Kidney capillary endothelial cell (primary cell): ENCODE measurements at places on chromosomes 12 and 14.

DNA sequence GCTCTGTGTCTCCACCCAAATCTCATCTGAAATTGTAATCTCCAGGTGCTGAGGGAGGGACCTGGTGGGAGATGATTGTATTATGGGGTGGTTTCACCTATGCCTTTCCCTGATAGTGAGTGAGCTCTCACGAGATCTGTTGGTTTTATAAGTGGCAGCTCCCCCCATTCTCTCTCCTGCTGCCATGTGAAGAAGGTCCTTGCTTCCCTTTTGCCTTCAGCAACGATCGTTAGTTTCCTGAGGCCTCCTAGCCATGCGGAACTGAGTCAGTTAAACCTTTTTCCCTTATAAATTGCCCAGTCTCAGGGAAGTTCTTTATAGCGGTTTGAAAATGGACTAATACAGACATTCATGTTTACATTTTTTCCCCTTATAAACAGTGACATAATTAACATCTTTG, 36.1 kb downstream of the PELI2 start:
- no peak for DNase-seq

DNA sequence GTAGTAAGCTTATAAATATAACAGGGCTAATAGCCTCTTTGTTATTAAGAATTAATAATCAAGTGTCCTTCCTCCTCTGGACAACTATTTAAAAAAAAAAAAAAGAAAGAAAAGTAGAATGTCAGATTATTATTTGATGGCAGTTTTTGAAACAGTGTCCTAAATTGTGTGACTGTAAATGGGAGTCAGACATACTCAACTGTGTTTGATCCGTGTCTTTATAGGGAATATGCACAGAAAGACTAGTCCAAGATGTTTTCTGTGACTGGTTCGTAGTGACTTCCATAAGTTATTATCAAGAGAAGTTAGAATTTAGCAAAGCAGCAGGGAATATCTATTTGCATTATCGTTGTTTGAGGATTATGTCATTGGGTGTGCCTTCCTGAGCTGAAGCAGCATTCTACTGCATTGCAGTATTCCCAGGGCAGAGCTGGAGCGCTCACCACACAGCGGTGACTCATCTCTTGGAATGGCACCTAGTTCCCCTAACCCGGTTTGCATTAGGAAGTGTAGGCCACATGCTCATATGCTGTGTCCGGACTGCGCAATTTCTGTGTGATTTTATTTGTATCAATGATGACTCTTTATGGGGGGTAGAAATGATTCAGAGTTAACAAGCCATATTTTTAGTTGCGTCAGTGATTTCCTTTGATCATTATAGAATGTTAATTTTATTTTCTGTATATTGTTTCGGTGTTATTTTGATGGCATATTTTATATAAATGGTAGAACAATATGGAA, 7.9 kb downstream of the DYNC1H1 start:
- peak; percentile 99 for DNase-seq

- DNase-seq = no peak
These were observed 3.9 kb downstream of the HOXC5 start for GRCh38 chr12:54036620-54037359.

- DNase-seq = peak; percentile 93
These were observed at the start of gene CTDSP2 for GRCh38 chr12:57846577-57847319. CTDSP2 (minus strand) TSS chr12:57846729; CDS start chr12:57846435, 294 bp downstream.

DNA sequence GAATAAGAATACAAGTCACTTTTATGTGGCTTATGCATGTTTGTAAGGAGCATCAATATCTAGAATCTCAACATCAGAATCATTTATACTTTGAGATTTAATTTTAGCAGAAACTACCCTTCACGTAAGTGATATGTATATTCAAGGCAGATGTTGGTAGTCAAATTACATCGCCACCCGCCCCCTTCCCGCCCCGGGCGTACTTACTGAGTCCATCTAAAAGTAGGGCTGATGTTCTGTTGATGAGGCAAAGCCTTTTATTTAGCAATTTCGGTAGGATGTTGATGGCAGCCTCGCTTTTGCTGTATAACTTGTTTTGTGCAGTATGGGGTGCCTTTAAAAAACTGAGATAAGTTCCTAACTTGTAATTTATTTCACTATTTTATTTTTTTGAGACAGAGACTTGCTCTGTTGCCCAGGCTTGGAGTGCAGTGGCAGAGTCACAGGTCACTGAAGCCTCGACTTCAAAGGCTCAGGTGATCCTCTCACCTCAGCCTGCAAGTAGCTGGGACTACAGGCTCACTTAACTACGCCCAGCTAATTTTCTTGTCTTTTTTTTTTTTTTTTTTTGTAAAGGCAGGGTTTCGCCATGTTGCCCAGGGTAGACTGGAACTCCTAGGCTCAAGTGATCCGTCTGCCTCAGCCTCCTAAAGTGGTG, 30.8 kb downstream of the KTN1 start:
- DNase-seq = no peak

DNA sequence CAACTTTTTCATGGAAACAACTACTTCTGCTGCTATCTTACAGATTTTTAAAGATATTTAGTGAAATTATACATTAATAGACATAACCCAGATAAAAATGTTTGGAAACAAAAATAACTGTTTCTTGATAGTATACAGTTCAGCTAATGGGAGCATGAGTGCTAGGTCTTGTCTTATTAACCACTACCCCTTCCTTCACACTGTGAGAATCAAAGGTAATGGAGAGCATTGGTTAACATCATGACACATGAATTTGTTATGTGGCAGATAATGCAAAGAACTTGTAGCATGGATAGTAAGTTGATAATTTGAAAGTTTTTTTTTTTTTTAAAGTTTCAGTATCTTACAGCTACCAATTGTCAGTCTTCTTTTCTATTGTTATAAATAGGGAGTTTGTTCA, 44.2 kb downstream of the CCDC91 start:
- DNase-seq = no peak

- no peak for DNase-seq
These were observed 473.0 kb downstream of the PCNX1 start for GRCh38 chr14:71380271-71380670.

DNA sequence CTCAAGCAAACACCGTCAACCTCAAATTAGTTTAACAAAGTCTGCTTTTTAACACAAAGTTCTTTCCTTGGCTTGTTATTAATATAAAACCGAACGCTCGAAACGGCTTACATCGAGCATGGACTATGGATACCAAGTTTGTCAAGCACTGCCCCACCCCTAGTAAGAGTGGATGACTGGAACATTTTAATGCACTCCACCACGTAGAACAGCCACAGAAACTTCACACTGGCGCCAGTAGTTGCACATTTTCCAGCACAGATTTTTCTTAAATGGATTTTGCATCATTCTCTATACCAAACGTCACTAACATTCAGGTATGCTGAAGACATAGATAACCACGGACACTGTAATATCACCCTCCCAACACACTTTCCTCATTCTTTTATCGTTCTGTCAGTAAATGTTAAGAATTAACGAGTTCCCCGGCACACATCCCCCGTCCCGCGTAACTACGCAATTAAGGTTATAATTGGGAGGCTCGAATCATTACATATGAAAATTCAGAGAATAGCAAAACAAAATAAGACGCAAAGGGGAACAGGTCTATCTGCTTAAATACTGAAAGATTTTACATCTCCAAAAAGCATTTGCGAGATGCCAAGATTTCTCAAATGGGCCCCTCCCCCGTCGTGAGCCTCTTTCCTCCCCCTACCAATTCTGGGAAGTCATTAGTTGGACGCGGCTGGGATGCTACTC, 990 bp downstream of the FERMT2 start:
- peak; percentile 34 for DNase-seq

- DNase-seq = no peak
These were observed 182.4 kb downstream of the EGLN3 start for GRCh38 chr14:33768458-33768830.

GRCh38 chr12:116887244-116887643, 6.0 kb upstream of the HRK start:
- no peak for DNase-seq

DNA sequence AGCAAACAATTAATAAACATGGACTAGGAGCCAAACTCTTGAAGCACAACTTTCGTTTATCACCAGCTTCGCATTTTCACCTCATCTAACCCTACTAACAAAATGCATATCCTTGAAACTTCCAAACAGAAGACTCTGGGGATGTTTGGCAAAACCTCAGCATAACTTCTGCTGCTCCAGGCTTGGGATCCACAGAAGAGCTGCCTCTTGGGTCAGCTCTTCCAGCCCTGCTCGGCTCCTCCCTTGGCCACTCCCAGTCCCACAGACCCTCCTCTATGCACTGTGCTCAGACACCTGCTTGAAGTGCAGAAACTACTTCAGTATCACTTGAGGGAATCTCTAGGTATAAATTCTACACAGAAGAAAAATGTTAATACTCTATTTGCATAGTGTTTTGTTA, 110.0 kb upstream of the AMIGO2 start:
- DNase-seq = no peak

DNA sequence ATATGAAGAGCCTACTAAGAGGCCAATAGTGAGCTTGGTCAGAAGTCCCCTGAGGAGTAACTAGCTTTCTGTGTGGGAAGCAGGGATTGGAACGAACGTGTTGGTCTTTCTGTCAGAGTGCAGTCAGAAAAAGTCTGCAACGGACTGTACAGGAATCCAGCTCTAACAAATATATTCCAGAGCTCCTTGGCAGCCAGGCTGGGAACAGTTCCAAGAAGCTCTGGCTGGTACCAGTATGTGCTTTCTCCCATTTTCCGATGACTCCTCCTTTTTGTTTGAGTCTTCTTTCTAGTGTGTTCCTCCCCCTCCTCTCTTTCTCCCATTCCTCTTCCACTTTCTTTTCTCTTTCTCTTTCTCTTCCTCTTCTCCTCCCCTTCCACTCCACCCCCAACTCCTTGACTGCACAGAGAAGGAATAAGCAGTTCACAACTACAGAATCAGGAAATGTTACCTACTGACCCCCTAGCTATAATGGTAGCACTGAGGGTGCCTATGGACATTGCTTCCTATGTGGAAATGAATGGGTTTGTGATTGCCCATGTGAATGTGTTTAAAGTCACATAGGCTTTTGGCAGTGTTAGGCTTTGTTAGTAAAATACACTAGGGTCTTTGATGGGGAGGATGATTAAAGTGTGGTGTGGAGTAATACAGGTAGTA, 59.9 kb downstream of the TTLL5 start:
- no peak for DNase-seq

GRCh38 chr12:107554941-107555340, 130.7 kb upstream of the PWP1 start:
- DNase-seq = no peak

DNA sequence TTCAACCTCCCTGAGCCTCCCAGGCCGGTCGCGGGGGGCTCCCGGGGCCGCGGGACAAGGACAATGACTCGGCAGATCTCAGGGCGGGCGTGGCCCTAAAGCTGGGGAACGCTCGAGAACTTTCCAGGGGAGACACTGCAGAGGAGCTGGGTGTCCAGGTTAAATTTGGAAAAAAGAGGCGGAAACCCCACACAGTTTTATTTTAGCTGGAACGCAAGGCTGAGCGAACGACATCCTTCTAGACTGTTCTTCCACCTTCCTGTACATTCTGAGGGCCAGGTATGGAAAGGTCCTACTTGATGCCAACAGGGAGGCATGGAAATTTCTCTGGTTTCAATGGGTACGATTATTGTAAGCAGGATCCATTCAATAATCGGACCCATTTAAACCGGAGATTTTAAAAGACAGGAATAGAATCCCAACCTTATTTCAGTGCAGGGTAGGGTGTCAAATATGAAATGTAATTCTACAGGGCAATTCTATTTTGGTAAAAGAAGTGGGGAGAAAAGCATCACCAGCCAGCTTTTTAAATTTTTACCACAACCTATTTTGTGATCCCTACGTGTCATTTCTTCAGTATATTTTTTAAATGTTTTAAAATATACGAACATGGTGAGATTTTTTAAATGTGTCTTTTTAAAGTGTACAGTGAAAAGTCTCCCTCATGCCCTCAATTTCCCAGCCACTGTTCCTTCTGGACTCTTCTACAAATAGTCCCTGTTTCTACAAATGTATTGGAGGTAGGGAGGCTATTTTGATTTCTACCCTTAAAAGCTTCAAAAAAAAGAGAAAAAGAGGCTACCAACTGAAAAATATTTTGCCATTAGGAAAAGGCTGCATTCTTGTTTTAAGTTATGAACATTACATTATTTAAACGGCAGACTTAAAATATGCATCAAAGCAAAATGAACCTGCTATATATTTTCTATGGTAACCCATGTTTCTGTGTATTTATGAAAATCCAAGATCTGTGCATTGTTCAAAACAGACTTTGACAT, 1.1 kb upstream of the UBC start:
- peak; percentile 40 for DNase-seq

GRCh38 chr12:31226639-31227038, 99.3 kb downstream of the SINHCAF start:
- DNase-seq = no peak

DNA sequence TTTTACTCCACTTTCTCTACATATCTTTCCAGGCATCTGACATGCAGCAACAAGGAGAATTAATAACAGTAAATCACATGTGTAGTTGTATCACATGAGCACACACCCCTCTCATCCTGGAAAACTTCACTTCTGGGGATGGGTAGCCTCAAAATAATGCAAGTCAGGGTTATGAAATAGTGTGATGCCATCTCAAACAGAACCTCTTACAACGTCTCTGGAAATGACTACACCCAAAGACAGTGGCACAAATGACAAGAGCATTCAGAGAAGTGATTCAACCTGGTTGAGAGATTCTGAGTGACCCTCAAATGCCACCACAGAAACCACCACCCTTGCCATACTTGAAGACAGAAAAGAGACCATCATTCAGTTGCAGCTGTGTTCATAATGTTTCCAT, 2.8 kb downstream of the DIO2 start:
- DNase-seq = no peak

DNA sequence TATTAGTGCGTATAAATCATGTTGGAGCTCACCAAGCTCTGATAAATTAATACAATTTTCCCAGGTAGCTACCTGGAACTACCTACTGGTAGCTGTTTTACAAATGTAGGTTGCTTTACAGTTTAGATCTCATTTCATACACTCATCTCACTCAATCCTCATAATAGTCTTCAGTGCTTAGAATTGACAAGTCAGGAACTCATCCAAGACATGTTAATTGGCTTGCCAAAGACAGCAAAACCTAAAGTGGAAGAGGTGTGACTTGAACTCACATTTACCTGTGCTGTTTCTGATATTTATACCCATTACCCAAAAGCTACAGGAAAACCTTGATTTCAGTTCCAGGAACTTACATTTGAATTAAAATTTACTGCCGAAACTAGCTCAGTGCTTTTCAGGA, 296.7 kb downstream of the DIO2 start:
- no peak for DNase-seq

- no peak for DNase-seq
These were observed 11.1 kb downstream of the ERP27 start for GRCh38 chr12:14927267-14927666.

DNA sequence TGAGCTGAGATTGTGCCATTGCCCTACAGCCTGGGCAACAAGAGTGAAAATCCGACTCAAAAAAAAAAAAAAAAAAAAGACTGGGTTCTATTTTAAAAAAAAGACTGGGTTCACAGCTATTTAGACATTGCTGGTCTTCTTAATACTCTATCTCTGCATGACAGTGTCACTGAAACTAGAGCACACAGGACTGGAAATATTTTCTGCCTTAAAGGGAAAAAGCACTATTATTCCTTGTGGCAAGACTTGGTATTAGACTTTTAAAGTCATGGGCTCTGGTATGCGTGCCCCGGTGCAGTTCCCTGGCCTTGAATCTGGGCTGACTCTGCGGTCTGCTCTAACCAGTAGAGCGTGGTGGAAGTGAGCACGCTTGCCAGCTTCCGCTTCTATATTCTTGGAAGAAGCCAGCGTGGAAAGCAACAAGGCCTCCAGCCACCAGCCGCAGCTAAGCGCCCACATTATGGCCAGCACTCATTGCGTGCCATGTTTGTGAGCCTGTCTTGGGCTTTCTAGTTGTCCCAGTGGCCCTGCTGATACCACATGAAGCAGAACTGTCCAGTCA, 31.3 kb downstream of the PRKAB1 start:
- DNase-seq = no peak
